ENCODE measurements at places on chromosomes 4 and X.

- DNase-seq: peak; percentile 68
Observed at GRCh38 chrX:153687121-153688039, at the start of gene SLC6A8. TSS of gene SLC6A8 (plus strand) at chrX:153687926. CDS start at chrX:153688575, 649 bp downstream.

GRCh38 chr4:2642968-2643367 is 106.5 kb downstream of the FAM193A start:
- DNase-seq: no peak

- no peak for DNase-seq
Observed at GRCh38 chr4:27005501-27005900, 144.9 kb downstream of the STIM2 start.

DNA sequence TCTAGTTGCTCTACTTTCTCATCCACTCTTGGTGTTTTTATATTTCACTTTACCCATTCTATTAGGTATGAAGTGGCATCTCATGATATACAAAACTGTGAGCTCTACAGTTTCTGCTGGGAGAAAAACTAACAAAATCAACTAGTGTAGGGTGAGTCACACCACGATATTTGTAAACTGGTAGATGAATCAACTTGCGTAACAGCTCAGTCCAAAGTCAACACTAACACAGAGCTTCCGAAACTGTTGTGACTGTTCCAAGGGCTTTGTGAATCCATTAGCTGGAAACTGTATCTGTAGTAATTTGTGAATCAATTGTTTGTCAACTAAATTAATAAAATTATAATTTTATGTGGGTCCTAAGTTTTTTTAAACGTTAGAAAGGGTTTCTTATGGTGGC is 119.8 kb upstream of the TSPAN5 start:
- no peak for DNase-seq

- no peak for DNase-seq
Observed at GRCh38 chr4:160284516-160284915, 1181.6 kb downstream of the RAPGEF2 start.

GRCh38 chr4:62814510-62815047 is 1594.7 kb downstream of the TECRL start:
- DNase-seq: no peak

GRCh38 chr4:8739317-8739716 is 132.3 kb downstream of the HMX1 start:
- DNase-seq: no peak

DNA sequence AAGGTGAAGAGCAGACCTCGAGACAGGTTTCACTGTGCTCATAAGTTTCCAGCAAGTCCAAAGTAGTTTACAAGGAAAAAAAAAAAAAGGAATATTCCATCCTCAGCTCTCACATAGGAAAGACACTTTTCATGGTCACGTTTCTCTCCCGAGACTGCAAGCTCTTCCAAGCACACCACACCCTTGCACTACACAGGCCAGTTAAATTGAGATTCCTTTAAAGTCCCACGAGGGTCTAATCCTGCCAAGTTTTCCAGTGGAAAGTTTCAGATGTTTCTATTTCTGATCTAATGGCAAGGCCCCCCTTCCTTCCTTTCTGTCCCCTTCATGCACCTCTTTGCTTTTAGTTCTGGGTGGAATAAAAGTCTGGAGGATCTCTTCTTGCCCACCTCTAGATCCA is 67.9 kb upstream of the PCDH19 start:
- no peak for DNase-seq

DNA sequence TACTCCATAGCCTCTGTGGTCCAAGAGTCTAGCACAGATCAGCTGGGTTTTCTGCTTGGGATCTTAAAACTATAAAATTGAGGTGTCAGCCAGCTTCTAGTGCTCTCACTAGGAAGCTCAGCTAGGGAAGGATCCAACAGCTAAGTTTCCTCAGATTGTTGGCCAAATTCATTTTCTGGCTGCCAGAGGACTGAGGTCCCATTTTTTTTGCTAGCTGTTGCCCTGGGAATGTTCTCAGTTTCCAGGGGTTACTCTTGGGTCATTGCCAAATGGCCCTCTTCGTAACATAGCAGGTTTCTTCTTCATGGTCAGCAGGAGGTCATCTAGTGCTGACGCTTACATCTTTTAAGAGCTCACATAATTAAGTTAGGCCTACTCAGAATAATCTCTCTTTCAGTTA is 2178.2 kb downstream of the ARAP2 start:
- no peak for DNase-seq

DNA sequence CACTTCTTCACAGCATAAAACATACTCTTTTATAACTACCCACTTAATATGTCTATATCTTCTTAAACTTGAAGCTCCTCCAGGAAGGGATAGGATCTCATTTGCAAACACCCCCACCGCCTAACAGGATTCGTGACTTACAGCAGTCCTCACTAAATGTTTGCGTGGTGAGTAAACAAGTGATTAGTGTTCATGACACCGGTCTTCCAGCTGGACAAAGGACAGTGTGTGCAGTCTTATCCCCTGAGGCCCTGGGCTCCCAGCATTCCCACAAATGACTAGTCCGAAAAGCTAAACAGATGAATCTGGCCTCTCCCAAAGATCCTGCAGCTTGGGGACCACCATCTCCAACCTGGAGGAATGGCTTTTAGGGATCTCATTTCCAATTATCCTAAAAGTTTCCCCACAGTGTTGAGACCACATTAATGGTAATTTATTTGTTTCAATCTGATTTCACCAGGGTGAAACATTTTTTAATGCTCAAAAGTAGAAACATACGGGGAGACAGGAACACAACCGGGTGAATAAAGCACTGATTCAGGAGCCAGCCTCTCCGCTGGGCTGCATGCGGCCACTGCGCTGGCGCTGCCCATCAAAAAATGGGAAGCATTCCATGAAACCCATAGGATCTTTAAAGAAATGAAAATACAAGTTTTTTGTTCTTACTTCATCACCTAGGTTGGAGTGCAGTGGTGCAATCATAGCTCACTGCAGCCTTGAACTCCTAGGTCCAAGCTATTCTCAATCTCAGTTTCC is 69.2 kb downstream of the HADH start:
- DNase-seq: no peak

DNA sequence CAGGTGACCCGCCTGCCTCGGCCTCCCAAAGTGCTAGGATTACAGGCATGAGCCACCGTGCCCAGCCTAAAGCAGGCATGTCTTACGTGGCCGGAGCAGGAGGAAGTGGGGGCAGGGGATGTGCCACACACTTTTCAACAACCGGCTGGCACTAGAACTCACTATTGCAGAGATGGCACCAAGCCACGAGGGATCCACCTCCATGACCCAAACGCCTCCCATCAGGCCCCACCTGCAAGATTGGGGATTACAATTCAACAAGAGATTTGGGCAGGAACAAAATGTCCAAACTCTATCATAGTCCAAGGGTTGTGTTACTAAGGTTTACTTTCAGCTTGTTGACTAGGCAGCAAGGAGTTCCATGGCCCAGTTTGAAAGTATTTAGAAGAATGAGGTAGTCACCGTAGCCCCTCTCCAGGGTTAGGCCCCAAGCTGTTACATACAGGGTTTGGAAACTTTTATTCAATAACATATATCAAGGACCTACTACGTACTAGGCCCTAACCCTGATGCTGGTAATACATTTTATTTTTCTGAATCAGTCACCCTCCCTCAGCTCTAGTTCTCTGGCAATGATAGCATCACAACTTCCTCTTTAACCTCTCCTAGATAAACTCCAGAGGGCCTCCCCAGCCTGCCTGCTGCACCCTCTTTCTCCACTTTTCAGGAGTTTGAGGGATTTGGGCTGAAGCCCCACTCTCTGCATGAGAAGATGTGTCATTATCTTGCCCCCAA is 18.0 kb upstream of the TBC1D14 start:
- DNase-seq: no peak

DNA sequence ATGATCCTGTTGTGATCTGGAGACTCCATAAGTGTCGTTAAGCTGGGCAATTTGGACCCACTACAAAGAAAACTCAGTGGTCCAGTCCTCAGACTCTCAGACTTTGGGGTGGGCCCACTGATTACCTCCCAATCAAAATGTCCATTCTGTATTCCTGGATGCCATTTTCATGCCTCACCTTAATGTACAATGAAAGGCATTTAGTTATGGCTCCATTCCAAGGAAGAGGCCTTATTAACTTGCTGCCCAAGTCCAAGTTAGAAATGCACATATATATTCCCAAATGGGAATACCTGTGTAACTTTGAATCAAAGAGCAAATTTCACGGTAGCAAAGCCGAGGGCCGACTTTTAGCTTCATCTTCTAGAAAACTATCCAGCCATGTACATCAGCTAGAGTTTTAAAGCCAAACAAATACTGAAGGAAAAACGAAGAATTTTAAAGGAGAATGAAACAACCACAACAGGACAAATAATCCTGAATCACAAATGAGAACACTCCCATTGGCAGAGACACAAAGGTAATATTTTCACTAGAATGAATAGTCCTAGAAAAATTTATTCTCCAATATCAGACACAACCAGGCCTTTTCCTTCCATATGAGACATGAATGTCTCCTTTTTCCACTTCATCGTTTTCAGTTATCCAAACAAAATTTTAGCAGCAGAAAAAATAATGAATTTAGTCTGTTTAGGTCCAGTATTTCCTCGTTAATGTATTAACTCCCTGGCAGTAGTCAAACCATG is 63.7 kb upstream of the HHIP start:
- DNase-seq: no peak

DNA sequence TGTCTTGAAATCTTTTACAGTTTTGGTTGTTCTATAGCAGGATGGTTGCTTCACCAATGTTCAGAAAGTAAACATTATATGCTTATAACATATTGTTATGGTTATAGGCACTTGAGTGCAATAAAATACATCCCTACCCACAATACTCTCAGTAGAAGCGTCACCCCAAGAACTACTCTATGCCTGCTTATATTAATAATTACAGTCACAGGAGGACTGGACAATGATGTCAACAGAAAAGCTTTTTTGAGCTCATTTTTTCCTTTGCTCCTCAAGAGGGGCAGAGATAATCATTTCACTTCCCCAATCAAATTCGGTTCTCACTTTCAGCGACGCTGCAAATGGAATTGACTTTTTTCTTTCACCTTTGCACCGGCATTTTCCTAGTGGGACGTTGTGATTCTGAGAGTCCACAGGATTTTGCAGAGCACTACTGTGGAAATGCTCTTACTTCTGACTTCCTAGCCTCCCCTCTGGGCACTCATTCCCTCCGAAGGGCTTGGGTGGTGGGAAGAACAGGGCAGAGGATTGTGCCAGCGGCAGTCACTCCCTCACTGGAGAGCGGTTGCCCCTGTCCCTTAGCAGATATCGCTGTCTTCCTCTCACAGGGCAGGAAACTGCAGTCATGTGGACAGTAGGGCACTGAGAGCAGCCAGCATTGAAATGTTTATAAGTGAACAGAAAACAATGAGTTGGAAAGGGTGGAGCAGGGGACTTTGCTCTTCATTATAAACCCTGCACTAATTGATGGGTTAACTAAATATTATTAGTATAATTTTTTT is 24.9 kb upstream of the SGMS2 start:
- no peak for DNase-seq

DNA sequence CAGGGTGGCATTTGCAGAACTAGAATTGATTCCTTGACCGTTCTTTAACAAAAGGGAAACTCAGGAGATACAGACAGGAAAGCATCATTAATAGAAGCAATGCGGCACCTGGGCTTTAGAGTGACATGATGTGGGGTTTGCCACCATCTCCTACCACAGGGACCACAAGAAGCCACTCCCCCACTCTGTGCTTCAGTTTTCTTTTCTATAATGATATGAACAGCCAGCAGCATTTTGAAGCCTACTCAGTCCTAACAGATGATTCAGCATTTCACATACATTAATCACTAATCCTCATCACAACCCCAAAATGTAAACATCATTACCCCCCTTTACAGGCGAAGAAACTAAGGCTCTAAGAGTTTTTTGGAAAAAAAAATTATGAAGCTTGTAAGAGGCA is 22.9 kb downstream of the CCDC149 start:
- DNase-seq: no peak

DNA sequence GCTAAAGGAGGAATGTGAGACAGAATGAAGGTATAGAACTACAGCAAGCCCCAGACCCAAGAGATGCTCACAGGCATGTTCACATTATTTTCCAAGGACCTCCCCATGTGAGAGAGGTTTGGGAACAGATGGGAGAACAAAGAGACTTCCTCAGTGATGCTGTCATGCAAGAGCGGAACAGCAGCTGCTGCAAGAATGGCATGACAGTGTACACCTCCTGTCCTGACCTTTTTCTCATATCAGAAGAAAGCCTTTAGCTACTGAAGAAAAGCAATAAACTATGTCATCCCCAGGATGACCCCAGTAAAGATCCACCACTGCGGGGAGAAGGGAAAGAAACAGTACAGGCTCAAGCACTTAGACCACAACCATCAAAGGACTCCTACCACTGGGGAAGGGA is 7.2 kb downstream of the PRDM5 start:
- DNase-seq: no peak

- no peak for DNase-seq
Observed at GRCh38 chrX:39734174-39734776, 363.5 kb downstream of the BCOR start.

- no peak for DNase-seq
Observed at GRCh38 chr4:123452616-123453015, 56.0 kb downstream of the SPRY1 start.

GRCh38 chrX:131067846-131068745 is 9.9 kb downstream of the ARHGAP36 start:
- no peak for DNase-seq

DNA sequence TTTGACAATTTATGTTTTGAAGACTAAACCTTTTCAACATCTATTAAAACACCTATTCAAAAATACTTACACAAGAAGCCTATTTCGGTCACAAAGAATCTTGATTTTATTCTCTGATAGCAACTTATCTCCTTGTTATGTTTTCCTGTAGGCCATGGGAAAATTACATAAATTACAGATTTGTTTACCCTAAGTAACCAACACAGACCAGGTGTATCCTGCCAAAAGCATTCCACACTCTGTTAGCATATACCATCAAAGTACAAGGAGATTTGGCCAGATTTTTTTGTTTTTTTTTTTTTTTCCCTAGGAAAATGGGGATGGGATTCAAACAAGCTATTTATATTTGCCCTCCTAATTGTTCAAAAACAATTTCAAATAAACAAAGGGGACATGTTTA is 497.9 kb upstream of the MAGEB18 start:
- DNase-seq: no peak

DNA sequence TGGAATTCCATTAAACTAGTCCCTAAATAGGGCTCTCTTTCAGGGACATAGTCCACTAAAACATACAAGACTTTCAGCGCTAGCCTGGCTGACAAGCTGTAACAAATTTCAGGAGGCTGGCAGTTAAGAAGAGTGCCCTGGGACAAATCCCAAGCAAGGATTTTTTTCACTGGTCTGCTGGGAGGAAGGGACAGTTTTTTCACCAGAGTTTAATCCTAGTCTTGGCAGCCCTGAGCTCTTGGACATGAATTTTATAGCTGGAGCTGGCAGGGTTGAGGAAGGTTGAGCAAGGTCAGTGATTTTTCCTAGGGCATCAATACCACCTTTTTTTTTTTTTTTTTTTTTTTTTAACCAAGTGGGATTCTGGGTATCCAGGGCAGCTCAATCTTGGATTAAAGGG is 184.4 kb downstream of the SH2D1A start:
- DNase-seq: no peak

DNA sequence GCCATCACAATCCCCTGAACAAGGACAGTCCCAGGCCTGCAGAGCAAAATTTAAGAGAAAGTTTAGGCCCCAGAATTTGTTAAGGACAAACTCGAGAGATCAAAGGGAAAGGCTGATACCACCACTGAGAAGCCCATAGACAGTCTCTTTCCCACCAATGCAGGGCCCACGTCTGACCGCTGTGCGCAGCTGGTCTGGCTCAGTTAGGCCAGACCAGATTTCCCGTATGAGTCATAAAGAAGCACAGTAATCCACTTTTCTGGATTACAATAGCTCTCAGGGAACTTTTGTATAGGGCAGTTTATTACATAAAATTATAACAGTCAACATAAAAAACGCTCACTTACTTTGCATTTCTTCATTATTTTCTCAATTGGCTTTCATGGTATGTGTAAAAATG is 259.5 kb downstream of the RCHY1 start:
- no peak for DNase-seq
